Endodermal cell (in vitro differentiated cells): ENCODE measurements at places on chromosomes 5 and 9. TPM values are rescaled to one million over a fixed set of nuclear protein-coding genes. Genes with fewer than 3 reads are reported as not detected.

- H3K36me3 ChIP-seq = no peaks in the 10 kb centered on the region
- no peak for DNase-seq
- no peaks in the 10 kb centered on the region for H3K27me3 ChIP-seq
- no peaks in the 10 kb centered on the region for H3K4me1 ChIP-seq
- H3K4me3 ChIP-seq = no peak overlapping the region
Measured at GRCh38 chr5:94209774-94210355, 408.5 kb downstream of the KIAA0825 start.

GRCh38 chr5:79720096-79720495 is 30.5 kb downstream of the CMYA5 start:
- no peaks in the 10 kb centered on the region for H3K4me1 ChIP-seq
- H3K36me3 ChIP-seq = no peaks in the 10 kb centered on the region

ANKH gene
- 22.8 to 43.4 TPM (median 39.7 TPM) in 3 replicates for total RNA-seq

PCDHAC1 gene
- 5.3 and 6.1 TPM in 2 replicates for total RNA-seq

GRCh38 chr9:91118704-91119025 is 243.1 kb downstream of the AUH start:
- no peak for DNase-seq
- no peaks in the 10 kb centered on the region for H3K36me3 ChIP-seq
- H3K4me1 ChIP-seq = no peaks in the 10 kb centered on the region
- H3K27ac ChIP-seq = no peak overlapping the region
- no peak overlapping the region for H3K4me3 ChIP-seq

- H3K36me3 ChIP-seq = peaks cover 16% of the 10 kb centered on the region
- H3K4me3 ChIP-seq = no peak overlapping the region
- no peaks in the 10 kb centered on the region for H3K4me1 ChIP-seq
- H3K27ac ChIP-seq = no peak overlapping the region
- no peak for DNase-seq
Measured at GRCh38 chr5:134864707-134865106, 9.5 kb upstream of the TXNDC15 start.

GRCh38 chr5:15683332-15683731 is 183.4 kb downstream of the FBXL7 start:
- no peak overlapping the region for H3K4me3 ChIP-seq
- peak; percentile 90 for DNase-seq
- H3K36me3 ChIP-seq = no peaks in the 10 kb centered on the region

DNA sequence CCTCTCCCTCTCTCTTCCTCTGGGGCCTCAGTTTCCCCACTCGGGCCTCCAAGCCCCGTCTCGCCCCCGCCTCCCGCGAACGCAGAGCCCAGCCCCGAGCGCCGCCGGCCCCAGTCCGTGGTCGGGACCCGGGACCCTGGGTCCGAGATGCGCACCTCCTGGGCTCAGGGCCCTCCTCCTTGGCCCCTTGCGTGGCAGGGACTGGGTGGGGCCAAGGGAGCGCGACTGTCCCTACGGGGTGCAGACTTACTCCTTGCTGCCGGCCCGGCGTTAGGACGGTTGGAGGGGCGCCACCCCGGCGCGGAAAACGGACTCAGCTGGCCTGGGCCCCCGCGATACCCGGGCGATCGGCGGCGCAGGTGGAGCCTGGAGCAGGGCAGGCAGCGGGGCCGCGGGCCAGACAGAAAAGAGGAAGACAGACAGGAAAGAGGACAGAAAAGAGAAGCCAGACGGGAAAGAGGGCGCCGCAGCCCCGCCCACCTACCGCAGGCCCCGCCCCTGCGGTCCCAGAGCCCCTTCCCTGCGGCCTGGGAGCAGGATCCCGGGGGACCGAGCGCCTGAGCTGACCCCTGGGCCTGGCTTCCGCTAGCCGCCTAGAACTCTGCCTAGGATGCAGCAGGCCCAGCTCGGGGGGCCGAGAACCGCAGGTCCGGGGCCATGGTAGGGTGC is at the start of gene GBGT1:
TSS of gene GBGT1 (minus strand) at position 411 of the 669 bp plus-strand sequence. CDS start 1,502 bp downstream, outside the sequence.
- H3K4me3 ChIP-seq = peak within 1 kb of the TSS; percentile 76
- peaks cover 14% of the 10 kb centered on the region for H3K36me3 ChIP-seq
- H3K27ac ChIP-seq = no peak within 1 kb of the TSS
- DNase-seq = peak; percentile 91
- no peaks in the 10 kb centered on the region for H3K27me3 ChIP-seq

GRCh38 chr9:96502539-96503373 is 52.8 kb downstream of the HABP4 start:
- no peaks in the 10 kb centered on the region for H3K4me1 ChIP-seq
- H3K27ac ChIP-seq = no peak overlapping the region
- no peaks in the 10 kb centered on the region for H3K27me3 ChIP-seq
- no peak for DNase-seq
